Stimulated activated CD8-positive, alpha-beta memory T cell treated with anti-CD3 and anti-CD28 coated beads, Interleukin-4, amount 100 ng/mL, for 48 hours (primary cell): ENCODE measurements at places on chromosomes 11 and 22.

DNA sequence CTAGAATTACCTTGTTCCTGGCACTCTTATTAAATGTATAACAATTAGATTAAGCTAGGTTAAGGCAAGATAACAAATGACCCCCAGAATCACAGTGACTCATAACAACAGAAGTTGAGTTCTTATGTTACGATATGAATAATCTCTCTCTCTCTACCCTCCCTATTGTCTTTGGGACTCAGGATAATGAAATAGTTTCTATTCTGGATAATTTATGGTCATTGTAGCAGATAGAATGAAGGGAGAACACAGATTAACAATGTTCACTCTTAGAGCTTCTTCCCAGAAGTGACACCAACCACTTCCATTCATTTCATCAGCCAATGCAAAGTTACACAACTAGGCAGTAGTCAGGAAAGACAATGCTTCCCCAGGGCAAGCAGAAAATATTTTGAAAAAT is 334.5 kb downstream of the C11orf87 start:
- DNase-seq = no peak

DNA sequence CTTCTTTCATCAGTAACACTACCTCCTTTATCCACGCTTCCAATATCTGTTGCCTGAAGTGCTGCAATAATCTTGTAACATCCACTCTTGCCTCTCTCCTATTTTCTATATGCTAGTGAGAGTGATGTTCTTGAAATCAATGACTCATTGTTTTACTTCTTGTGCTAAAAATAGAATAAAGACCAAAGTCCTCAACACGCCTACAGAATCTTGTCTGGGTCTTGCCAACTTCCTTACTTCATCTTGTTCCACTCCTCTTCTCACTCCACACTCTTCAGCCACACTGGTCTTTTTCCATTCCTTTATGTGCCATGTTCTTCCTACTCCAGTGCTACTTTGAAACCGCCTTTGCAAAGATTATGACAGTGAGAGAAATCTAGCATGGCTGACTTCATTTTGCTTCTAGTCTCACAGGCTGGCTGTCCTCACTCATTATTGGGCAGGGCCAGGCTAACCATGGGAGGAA is 136.4 kb downstream of the CCDC81 start:
- DNase-seq = no peak

GRCh38 chr22:38946771-38947170 is 10.6 kb upstream of the APOBEC3A start:
- peak; percentile 18 for DNase-seq

DNA sequence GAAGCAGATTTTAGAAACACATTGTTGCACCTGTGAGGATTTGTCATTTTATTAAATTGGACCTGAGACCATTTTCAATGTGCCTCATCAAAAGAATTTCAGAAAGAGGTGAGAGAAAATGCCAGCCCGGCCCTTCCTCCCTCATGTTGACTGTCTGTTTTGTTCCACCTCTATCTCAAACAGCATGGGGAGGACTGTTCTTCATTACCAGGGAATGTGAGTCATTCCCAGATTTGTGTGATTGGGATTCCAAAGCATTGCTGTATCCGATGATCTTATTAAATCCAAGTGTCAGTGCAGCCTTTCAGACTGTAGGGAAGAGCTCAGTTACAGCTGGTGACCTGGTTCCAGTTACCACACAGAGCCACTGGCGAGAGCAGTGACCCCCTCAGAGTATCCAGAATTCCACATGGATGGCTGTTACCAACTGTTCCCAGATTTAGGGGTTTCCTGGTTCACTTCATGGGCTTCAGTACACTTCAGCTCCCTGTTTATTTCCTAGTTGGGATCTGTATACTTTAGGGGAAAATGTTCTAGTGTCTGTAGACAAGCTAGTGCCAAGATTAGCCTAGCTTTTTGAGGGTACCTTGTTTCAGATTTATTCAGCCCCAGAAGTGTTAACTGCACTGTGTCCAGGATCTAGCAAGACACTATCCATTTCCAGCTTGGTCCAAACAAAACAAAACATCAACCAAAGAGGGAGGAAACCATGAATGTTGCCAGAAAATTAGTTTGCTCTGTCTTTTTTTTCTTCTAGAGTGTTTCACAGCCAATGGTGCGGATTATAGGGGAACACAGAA is 20.9 kb downstream of the KREMEN1 start:
- DNase-seq = no peak

- DNase-seq = no peak
Observed at GRCh38 chr22:27729246-27729645, 72.3 kb downstream of the MN1 start.

DNA sequence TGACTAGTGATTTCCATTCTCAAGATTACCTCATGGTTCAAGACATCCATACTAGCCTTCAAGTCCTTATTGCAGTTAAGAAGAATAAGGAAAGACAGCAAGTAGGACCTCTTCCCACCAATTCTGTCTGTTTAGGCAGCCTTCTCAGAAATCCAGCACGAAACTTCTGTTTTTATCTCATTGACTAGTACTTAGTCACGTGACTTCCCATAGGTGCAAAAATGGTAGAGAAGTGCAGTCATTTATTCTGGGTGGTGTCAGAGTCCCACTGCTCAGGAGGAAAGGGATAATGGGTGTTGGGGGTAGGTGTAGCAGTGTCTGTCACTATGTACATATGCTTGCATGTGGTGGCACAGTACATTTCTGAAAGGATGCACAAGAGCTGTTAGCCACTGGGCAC is 57.7 kb upstream of the SORL1-AS1 start:
- DNase-seq = no peak

GRCh38 chr22:31377612-31378011 is 21.8 kb upstream of the DRG1 start:
- no peak for DNase-seq

DNA sequence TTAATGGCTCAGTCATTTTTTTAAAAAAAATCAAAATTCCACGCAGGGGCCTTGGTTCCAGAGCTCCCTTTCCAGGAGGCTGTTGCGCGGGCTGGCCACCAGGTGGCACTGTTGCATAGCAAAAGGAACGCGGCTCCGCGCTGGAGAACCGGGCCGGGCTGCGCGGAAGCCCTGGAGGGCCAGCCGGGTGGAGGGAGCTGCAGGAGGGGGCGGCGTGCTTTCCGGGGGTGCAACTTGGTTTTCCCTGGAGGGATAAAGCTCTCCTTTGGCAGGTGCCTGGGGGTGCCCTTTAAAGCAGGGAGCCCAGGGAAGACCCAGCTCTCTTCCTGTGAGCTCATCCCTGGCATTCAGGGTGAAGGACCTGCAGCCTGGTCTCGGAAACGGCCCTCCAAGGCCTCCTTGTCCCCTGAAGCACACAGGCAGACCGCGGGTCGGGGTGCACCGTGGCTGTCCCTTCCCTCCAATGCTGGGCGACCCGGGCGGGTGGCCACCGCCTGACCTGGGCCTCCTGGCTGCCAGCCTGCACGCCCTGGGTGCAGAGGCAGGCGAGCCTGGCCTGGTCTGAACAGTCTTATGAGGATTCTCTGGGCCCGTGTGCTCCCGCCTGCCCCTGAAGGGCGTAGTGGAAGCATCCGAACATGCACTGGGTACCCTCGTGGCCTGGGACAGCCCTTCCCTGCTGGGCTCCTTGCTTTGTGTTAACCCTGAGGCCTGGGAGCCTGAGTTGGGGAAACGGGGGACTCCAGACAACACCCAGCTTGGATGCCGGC is 23.4 kb downstream of the KRTAP5-5 start:
- peak; percentile 90 for DNase-seq

GRCh38 chr11:79198898-79199250 is 242.0 kb downstream of the TENM4 start:
- DNase-seq = no peak

DNA sequence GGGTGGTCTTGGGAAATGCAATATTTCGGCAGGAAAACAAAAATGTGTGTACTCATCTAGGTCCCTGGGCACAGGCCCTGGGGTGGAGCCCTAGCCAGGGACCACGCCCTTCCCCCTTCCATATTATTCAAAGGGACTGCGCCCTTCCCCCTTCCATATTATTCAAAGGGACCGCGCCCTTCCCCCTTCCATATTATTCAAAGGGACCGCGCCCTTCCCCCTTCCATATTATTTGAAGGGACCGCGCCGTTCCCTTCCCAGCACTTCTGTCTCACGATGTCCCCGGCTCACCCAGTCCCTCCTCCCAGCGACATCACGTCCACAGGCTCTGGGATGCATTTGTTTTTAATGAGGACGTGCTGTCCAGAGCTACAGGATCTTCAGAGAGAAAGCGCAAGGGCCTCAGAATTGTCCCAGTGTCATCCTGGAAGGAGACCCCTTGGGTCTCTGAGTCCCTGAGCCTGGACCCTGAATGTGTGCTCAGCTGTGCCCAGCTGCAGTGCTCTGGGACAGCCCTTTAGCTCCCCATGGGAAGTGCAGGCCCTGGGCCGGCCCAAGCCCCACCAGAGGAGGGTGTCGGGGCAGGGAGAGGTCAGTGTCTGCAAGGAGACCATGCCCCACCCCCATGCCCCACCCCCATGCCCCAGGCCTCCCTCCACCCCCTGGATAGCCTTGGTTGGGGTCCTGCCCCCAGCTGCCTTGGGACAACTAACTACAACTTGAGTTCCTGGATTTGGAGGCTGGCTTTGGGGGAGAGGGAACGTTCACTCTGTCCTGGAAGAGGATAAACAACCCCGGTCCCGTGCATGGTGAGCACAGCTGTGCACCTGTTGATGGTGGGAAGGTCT is 810.0 kb downstream of the BRD1 start:
- DNase-seq = no peak

DNA sequence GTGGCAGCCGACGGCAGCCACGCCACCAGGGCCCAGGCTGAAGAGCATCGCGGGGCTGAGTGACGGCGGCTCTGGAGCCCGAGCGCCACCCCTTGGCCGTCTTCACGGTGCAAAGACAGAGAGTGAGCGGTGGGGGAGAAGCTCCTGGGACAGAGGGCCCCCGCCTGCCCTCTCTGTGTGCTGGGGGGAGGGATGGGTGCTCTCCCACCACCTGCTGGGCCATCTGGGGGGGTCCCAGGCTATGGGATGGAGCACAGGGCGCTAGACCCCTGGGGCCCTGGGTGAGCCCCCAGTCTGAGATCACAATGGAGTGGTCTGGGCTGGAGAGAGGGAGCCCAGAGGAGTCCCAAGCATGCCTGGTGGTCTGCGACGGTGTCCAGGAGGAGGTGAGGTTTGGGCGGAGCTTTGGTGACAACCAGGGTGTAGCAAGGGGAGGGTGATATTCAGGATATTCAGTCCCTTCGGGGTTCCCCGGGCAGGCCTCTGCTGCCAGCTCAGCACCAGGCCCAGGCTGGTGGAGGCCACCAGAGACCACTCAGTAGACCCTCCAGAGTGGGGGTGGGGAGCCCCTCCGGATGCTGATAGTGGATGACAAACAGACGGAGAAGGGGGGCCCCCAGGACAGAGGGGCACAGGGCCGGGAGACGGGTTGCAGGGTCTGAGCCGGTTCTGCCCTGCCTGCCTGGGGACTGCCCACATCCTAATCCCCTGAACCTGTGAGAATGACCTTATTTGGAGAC is 78.1 kb upstream of the PRR5 start:
- no peak for DNase-seq

GRCh38 chr11:67372993-67373647 is at the start of gene CLCF1:
CLCF1 (minus strand) TSS chr11:67373598; CDS start chr11:67373539, 59 bp downstream.
- DNase-seq = no peak

DNA sequence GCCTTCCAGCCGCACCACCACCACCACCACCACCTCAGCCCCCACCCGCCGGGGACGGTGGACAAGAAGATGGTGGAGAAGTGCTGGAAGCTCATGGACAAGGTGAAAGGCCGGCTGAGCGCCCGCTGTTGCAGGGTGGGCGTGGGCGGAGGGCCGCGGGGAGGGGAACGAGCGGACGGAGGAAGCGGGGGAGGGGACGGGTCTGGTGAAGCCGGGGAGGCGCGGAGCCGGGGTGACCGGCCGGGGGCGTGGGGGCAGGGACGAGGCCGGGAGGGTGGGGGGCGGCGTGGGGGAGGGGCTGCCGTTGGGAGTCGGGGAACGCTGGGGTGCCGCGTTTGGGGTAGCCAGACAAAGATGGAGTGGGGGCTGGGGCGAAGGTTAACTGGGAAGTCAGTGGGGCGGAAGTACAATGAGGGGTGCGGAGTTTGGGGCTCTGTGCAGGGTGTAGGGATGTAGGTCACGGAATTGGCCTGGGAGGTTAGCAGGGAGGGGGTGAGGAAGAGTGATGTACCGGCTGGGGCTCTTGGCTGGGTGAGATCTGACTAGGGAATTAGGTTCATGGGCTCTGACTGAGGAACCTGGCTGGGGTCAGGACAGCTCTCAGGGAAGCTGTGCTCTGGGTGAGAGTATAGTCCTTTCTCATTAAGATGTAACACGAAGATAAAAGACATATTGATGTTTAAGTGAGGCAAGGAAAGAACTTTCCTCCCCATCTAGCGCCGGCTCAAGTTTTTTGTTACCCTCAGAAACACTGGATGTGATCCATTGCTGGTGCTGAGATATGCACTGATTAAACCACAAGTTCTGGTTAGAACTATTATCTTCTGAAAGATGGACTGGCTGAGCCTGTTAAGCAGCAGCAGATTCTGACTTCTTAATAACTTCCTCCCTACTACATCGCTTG is 624 bp downstream of the CBL start:
- DNase-seq = peak; percentile 76

DNA sequence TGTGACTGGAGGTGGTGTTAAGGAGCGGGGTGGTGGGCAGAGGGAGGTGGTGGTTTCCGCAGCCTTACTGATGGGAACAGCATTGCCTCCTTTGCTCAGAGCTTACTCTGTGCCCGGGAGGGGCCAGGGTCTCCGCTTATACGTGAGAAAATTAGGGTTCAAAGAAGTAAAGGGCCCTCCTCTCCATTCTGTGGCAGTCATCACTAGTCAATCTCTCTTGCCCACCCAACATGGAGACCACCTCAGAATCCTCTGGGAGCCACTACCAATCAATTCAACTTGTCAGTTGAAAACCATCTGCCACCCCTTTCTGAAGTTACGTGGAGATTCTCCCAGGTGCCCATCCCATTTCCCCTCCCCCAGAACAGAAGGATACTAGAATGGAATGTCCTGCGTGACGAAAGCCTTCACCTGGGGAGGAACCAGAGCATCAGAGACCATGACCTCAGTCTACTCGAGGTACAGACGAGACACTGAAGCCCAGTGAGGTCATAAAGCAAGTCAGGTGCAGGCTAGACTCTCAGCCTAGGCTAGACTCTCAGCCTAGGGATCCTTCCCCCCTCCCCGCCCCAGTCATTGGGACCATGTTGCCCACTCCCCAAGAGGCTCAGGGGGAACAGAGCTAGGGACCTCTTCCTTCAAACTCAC is 2.0 kb downstream of the SELENOM start:
- no peak for DNase-seq

GRCh38 chr11:65187971-65188461 is 6.3 kb downstream of the CAPN1 start:
- peak; percentile 18 for DNase-seq

- no peak for DNase-seq
Observed at GRCh38 chr22:40480996-40481395, 110.6 kb downstream of the SGSM3 start.
